ENCODE measurements at places on chromosomes 3 and 15. TPM values are rescaled to one million over a fixed set of nuclear protein-coding genes. Genes with fewer than 3 reads are reported as not detected.

DNA sequence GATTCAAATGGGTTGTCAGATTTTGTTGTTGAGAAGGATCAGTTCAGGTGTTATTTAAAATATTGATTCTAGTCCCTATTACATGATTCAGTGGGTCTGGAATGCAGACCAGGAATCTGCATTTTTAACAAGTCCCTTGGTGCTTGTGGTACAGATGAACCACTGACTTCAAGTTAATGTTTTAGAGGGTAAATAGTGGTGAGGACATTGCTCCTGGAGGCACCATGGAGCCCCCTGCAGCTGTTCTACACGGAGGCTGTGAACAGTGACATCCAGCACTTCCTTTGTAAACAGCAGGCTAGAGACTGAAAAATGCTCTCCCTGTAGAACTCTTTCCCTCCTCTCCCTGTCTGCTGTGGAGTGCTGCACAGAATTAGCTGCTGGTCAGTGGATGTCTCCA is 4.8 kb upstream of the FSIP1 start:
- no peak for DNase-seq

GRCh38 chr15:78002996-78003395 is 74.5 kb downstream of the TBC1D2B start:
- no peak for DNase-seq

DNA sequence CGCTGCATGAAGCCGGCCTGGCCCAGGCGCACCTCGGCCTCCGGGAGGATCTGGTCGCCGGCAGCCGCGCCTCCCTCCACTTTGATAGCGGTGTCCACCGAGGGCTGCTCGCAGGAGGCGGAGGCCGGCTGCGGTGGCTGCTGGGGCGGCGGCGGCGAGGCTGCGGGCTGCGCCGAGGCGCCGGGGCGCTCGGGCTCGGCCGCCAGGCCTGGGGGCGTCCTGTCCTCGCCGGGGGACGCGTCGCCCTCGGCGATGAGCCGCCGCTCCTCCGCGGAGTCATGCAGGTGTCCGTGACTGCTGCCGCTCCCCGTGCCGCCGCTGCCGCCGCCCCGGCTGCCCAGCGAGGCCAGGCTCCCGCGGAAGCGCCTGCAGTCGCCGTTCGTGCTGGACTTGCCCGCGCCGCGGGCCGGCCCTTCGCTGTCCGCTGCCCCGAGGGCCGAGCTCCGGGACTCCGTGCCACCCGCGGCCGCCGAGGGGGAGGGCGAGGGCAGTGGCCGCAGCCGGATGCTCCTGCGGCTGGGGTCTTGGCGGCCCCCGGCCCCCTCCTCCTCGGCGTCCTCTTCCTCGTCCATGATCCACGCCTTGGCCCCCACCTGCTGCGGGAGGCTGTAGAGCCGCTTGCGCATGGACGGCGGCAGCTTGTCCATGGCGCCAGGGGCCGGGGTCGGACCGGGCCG is 996 bp downstream of the HCN4 start:
- no peak for DNase-seq

- peak; percentile 85 for DNase-seq
These were observed 79.8 kb downstream of the RHCG start for GRCh38 chr15:89416339-89417183.

DNA sequence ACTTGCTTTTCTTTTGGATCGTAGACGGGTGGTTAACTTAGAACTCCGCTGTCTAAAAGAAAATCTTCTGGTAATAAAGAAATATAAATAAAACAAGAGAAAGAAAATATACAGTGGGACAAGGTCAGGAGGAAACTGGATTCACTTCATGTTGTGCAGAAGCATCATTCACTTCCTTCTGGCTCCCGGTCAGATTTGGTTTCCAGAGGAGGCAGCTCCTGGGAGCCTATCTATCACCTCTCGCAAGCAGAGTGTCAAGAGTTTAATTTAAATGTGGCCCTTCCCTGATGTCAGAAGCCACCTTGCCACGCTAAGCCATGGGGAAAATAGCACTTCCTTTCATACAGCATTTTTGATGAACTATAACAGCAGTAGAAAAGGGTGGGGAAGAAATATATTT is 139.1 kb downstream of the NSMCE3 start:
- no peak for DNase-seq

DNA sequence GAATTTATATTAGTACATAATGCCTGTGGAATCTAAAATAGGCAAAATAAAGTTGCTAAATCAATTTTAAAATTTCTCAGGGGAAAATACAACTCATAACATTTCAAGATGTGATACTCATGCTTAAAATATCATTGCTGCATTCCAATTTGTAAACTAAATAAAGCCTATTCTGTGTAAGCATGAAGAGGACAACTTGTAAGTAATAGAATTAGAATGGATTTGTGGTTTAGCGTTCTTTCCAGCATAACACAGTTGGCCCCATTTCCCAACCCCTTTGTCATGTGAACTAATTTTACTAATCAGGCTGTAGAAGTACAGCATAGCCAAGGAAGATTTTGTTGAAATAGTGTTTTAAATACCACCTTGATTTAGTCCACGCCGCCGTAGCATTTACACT is 437.2 kb downstream of the SI start:
- no peak for DNase-seq

DNA sequence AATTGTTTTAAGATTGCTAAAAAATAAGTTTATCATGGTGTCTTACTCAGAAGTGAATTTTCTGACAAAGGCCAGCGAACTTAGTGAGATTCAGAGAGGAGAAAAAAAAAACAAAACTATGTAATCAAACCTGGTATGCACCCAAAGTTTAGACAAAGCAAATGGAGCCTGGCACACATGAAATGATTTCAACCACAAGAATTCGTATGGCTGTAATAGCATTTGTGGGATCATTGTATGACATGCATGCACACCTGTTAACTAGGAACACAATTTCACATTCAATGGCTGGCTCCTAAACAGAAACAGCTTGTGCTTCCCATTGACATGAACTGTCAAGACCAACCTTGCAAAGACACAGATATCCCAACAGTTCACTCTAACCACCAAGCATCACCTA is 94.6 kb downstream of the ZIC4 start:
- DNase-seq, result no peak

DNA sequence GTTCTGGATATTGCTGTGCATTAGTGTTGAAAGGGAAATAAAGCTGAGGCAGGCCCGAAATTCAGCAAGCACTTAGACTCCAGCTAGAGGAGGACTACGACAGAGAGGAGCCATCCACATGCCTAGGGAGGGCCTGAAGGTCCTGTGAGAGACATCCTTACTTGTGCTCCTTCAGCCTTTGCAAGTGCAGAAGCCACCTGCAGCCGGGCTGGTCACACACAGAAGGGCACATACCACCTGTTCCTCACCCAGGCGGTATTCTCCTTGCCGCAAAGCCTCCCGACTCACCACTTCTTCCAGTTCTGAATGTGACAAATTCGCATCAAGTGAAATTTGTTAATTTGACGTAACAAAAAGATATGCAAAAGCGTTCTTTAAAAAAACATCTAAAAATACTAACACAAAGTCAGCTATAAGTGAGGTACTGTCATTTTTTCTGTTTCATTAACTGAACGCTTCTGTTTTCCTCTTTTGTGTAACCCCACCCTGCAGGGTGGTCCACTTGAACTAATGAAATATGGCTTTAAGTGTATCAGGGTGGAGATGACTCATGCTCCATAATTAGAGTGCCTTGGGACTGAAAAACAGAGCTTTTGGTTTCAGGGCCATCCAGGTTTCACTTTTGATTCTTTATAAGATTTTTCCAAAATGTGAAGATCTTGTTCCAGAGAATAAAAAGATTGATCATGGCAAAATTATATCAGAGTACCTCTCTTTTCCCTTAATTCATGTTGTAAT is 467.9 kb upstream of the ATP11B start:
- no peak for DNase-seq

- no peak for DNase-seq
These were observed 7.3 kb downstream of the PRKCD start for GRCh38 chr3:53168175-53168923.

GRCh38 chr15:37823601-37824275 is 110.7 kb upstream of the TMCO5A start:
- DNase-seq, result no peak

- peak; percentile 32 for DNase-seq
These were observed 41.9 kb downstream of the CCDC12 start for GRCh38 chr3:46934498-46935167.

GRCh38 chr3:152619691-152620090 is 215.2 kb upstream of the P2RY1 start:
- DNase-seq, result no peak

MYO5C gene
- total RNA-seq, result 44.2 TPM

HESX1 gene
- 0.34 TPM for total RNA-seq

MUSTN1 gene
- not detected for total RNA-seq

MB21D2 gene
- total RNA-seq, result 3.9 TPM

NPAP1 gene
- not detected for total RNA-seq

Measured in dermis blood vessel endothelial cell (primary cell).